Anterior cingulate cortex (tissue), 58 donors: ENCODE measurements at places on chromosomes 7 and 10.

- no peak for DNase-seq
Measured at GRCh38 chr7:151168003-151168786, 701 bp upstream of the GBX1 start.

DNA sequence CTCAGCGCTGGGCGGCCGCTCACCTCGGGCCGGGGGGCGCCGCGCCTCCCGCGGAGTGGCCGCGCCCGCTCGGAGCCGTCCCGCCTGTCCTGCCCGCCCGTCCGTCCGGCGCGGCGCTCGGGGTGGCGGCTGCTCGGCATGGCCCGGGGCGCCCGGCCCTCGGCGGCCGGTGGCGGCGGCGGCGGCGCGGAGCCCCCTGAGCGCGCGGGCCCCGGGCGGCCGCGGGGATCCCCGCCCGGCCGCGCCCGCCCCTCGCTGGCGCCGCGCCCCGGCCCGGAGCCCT lies 338 bp downstream of the SDK1 start:
- no peak for DNase-seq

DNA sequence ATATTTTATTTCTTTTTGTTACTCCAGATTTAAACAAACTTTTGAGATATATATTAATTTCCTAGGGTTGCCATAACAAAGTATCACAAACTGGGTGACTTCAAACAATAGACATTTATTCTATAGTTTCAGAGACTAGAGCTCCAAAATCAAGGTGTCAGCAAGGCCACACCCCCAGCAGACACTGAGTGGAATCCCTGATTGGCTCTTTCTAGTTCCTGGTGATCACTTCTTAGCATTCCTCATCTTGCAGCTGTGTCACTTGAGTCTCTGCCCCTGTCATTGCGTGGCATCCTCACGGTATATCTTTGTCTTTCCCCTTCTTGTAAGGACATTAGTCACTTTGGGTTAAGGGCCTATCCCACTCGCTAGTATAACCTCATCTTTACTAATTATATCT lies 7.6 kb upstream of the SLC26A3 start:
- DNase-seq: no peak

DNA sequence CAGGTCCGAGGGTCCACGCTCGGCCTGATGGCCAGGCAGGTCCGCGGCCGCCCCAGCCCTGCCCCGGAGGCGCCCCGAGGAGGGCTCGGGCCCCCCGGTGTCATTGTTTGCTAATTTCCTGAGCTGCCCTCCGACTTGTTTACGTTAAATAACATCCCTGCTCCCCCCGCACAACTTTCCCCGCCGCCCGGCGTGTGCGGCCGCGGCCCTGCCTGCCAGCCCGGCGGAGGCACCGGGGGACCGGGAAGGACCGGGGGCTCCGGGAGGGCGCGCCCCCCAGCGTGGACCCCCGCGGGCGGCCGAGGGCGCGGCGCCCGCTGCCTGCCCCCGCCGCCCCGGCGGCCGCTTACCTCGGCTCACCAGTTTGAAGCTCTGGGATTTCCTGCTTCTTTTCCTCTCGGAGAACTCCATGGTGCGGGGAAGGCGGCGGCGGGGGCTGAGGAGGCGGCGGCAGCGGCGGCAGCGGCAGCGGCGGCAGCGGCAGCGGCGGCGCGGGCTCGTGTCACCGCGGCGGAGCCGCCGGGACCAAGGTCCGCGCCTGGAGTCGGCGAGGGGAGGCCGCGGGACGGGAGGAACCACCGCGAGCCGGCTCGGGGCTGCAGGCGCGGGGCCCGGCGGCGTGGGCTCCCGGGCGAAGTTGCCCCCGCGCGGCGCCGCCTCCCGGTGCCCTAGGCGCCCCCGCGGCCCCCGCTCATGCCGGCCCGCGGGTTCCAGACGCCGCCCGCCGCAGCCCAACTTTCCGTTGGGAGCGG lies 515 bp downstream of the BEND7 start:
- no peak for DNase-seq

DNA sequence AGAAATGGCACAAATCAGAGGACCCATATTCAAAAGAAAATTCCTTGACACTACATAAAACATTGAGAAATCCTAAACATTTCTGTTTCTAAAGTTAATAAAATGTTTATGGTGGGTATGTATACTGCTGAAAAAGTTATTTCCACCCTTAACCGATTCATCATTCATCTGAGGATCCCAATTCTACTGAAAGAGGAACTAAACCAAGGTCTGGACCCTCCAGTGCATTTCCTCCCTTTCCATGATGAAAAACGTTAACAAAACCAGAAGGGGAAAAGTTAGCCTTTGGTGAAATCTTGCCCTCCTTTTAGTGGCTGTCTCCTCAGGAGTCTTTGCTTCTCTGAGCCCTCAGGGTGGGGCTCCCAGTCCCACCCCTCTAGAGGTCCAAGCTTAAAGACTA lies 144.5 kb upstream of the ASAH2 start:
- DNase-seq: no peak

DNA sequence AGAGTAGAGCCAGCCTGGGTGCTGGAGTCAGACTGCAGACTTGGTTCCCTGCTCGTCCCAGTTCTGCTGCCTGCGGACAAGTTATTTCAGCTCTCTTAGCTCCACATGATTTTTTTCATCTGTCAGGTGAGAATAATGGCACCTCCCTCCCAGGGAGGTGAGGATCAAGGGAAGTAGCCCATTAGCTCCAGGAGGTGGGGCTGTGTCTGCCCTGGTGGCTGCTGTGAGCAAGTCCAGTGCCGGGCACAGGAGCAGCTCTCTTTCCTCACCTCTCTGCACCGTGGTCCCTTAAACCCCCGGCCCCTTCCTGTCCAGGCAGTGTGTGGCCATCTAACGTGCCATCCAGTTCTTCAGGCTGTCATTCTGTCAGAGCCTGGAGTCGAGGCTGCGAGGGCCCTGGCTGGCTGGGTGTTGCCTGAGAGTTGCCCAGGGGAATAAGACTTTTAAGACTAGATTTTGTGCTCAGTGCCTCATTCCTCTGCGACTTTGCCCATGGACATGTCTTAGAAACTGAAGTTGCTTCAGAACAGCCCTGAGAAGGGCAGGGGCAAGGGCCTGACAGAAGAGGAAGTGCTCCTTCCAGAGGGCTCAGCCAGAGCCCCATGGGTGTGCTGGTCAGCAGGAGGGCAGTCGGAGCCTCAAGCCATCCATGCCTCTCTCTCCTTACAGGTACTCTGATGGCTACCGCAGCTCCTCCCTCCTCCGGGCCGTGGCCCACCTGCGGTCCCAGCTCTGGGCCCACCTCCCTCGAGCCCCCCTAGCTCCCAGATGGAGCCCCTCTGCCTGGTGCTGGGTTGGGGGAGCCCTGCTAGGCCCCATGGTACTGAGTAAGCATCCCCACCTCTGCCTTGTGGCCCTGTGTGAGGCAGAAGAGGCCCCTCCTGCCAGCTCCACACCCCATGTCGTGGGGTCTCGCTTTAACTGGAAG lies 5.0 kb downstream of the ABCB8 start:
- DNase-seq: no peak

DNA sequence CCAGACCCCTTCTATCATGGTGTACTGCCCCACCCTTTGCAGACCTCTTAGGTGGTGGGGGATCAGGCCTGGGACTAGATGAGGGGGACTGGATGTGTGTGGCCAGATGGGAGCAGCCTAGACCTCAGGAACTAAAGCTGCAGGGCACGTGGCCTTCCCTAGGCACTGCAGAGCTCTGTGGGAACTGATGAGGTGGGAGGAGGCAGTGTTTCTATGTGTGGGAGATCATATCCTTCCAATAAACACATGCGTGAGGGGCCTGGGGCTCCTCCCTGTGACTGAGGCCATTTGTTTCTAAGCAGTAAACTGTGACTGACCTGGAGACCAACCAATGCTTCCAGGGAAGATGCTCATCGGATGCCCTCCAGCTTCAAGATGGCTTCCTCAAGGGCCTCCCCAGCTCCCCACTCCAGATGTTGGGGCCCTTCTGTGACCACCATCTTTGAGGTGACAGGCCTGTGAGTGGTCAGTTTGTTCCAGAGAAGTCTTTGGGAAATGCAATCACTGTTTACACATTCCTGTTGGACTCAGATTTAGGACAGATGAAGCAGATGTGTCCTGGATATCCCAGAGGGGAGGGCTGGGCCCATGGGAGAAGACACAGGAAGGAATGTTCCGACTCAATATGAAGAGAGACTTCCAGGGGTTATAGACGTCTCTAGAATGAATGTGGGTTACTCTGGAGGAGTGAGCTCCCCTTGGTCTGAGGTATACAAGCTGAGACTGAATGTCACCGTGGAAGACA lies 23.6 kb upstream of the ZCCHC24 start:
- DNase-seq: no peak

GRCh38 chr7:143733876-143734275 lies 23.6 kb downstream of the CTAGE6 start:
- no peak for DNase-seq

GRCh38 chr7:101939136-101939695 lies 121.8 kb downstream of the CUX1 start:
- no peak for DNase-seq

DNA sequence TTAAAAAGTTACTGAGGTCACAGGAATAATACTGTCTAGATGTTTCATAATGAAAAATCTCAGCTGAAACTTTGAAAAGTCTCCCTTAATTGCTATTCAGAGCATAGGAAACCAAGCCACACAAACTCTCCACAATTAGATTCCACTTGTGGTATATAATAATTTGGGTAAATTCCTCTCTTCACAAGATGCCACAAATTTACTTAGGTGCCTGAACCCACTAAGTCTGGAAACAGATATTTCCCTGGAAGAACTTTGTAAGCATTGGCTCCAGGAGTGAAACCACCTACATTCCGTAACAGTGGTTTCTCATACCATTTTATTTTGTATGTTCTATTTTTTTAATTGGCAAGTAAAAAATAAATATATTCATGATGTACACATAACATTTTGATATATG lies 493.4 kb downstream of the SEMA3D start:
- no peak for DNase-seq

DNA sequence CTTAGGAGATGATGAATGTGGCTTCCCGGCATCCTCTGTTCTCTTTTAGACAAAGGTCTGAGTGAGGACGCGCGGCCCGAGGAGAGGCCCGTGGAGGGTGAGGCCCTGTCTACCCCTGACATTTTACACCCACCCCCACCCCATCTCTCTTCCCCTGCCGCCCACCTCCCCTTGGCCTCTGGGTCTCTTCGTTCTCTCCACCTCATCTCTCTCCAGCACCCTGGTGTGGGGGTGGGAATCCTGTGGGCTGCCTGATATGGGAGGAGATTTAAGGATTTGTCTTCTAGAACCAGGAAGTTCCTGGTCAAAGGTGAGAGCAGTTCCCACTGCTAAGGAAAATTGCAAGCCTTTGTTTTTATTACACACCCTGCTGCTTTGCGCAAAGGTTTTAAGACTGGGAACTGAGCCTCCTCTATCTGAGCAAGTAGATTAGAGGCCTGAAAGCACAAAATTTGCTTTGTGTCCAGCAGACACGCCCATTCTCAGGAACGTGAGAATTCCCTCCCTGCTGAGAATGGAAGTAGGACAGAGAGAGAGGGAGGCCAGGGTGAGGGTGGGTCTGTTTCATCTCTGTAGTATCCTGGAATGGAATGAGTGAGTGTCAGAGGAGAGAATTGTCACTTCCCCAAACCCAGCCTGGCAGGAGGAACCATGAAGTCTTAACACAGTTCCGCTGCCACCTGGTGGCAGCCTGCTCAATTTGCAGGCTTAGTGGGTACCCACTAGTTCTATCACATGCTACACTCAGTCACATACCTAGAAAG lies 91.2 kb downstream of the GTF2IRD1 start:
- no peak for DNase-seq

DNA sequence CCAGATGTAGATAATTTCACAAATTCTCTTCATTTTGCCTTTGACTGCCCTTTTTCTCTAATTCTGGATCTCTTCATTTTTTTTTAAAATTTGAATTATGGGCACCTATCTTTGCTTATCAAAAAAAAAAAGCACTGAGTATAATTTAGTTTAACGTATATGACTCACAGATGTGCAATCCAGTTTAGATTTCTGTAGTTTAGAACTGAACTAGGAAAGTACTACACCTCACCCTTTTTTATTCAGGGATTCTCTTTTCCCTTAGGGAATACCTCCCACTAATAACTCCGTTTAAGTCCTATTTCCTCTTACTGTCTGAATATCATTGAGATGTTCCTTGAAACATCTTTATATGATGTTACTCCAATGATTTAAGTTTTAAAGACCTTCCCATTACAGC lies 665.0 kb downstream of the MAGI2 start:
- DNase-seq: no peak

GRCh38 chr7:23467806-23468525 lies 2.3 kb downstream of the IGF2BP3 start:
- DNase-seq: no peak

- DNase-seq: no peak
Measured at GRCh38 chr10:82826132-82826531, 951.1 kb downstream of the NRG3 start.

DNA sequence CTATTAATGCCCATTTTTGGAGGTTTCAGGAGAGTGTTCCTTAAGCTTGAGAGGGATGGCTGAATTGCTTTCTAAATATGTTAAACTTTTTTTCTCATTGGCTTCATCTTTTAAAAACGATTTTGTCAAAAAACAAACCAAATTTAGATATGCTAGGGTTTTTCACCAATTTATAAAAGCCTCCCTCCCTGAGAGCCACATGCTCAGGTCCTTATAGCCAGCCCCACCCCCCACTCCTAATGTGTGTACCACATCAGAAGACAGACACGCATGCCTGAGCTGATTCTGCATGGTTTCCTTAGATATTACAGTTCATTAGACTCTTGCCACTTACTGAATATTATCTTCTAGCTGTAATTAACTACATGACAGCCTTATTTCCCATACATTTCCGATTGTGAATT lies 2.0 kb downstream of the CUL1 start:
- DNase-seq: no peak

DNA sequence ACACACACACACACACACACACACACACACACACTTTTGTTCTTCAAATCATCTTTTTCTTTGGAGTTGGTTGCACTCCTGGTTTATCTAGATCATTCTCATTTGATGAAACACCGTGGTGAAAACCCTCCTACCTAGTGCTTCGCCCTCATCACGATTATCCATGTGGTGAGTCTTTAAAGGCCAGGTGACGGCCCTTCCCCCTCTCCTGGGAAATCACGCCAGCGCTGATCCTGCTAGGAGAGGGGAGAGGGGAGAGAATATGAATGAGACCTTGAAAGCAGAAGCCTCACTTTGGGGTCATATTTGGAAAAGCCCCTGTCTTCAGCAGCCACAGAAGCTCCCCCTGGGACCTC lies 103.9 kb upstream of the LRRC4 start:
- no peak for DNase-seq

GRCh38 chr7:132485600-132486273 lies 90.5 kb downstream of the PLXNA4 start:
- no peak for DNase-seq

DNA sequence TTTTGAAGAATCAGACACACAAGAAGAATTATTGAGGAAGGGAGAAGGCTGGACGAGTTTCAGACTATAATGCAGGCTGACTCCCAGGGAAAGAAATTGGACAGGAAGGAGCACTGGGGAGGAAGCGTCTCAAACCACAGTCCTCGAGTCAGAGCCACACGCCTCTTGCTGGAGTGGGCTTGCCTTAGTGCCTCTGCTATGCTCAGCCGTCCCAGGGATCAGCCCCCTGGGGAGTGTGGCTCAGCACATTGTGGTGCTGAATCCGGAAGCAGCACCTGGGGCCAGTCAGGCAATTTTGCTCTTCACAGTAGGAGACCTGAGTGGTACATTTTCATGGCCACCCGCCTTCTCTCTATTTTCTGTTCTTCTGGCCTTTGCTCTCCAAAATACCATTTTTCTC lies 67.4 kb upstream of the SLC35G1 start:
- DNase-seq: no peak

- no peak for DNase-seq
Measured at GRCh38 chr7:11612737-11613136, 219.3 kb downstream of the THSD7A start.
